ENCODE measurements at places on chromosomes 16 and 17. TPM values are rescaled to one million over a fixed set of nuclear protein-coding genes. Genes with fewer than 3 reads are reported as not detected.

DNA sequence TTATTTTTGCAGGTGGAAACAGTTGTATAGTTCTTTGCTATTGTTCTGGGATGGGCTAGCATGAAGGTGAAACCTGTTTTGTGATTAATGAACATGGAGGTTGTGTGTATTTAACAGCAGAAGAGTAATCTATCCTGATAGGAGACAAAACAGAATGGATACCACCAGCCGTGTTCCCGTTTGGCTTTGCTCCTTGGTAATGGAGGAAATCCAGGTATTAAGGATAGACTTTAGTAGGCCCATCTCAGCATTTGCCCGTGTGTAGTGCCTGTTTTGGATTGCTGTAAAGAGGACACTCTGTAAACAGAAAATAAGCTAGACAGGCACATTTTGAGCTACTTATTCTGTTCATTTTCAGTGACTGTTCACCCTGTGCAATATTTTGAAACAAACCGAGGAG is 215.1 kb downstream of the RBFOX1 start:
- no peaks in the 10 kb centered on the region for H3K27me3 ChIP-seq
- H3K4me3 ChIP-seq: no peak overlapping the region
- no peaks in the 10 kb centered on the region for H3K36me3 ChIP-seq
- no peaks in the 10 kb centered on the region for H3K4me1 ChIP-seq
- DNase-seq: no peak
- no peak overlapping the region for H3K27ac ChIP-seq

DNA sequence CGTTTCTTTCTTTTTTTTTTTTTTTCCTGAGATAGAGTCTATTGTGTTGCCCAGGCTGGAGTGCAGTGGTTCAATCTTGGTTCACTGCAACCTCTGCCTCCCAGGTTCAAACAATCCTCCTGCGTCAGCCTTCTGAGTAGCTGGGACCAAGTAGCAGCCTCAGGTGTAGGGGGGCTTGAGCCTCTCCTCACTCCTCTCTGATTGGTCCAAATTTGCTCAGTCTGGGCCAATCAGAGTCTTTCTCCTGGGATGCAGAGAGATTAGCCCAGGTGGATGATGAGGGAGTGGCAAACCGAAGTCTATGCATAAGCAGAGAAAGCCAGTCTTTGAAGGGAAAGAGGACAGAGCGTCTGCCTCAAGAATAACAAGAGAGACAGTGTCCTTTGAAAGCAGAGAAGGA is 99.0 kb downstream of the BMERB1 start:
- H3K4me1 ChIP-seq: no peaks in the 10 kb centered on the region
- DNase-seq: no peak
- H3K36me3 ChIP-seq: no peaks in the 10 kb centered on the region
- no peak overlapping the region for H3K4me3 ChIP-seq
- H3K27me3 ChIP-seq: no peaks in the 10 kb centered on the region

DNA sequence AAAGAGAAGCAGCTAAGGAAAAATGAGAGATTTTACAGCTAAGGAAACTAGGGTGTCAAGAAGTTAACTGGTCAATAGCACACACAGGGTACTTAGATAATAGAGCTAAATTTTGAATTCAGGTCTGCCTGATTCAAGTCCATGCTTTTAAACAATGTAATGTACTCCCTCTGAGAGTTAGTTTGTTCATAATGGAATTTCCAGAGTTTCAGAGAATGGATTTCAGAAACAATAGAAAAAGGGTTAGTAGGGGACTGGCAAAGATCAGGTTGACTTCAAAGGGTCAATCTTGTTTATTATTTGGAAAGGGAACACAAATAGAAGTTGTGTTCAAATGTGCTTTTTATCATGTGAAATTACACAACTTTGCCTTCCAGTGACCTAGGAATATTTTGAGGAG is 17.9 kb downstream of the NSRP1 start:
- H3K36me3 ChIP-seq: no peaks in the 10 kb centered on the region
- H3K27me3 ChIP-seq: no peaks in the 10 kb centered on the region
- no peaks in the 10 kb centered on the region for H3K4me1 ChIP-seq
- H3K4me3 ChIP-seq: no peak overlapping the region

GRCh38 chr16:49696414-49697101 is 159.4 kb downstream of the ZNF423 start:
- no peaks in the 10 kb centered on the region for H3K27me3 ChIP-seq
- H3K4me3 ChIP-seq: no peak overlapping the region
- DNase-seq: no peak
- H3K4me1 ChIP-seq: no peaks in the 10 kb centered on the region

GRCh38 chr17:61247439-61247838 is 152.2 kb upstream of the TBX2 start:
- no peak overlapping the region for H3K4me3 ChIP-seq
- H3K27ac ChIP-seq: no peak overlapping the region
- no peaks in the 10 kb centered on the region for H3K4me1 ChIP-seq
- DNase-seq: no peak
- no peaks in the 10 kb centered on the region for H3K36me3 ChIP-seq
- no peaks in the 10 kb centered on the region for H3K27me3 ChIP-seq

- no peak overlapping the region for H3K27ac ChIP-seq
- H3K36me3 ChIP-seq: peaks cover 1% of the 10 kb centered on the region
- H3K27me3 ChIP-seq: no peaks in the 10 kb centered on the region
- H3K4me1 ChIP-seq: peaks cover 7% of the 10 kb centered on the region
- H3K4me3 ChIP-seq: no peak overlapping the region
- no peak for DNase-seq
These were observed 2.0 kb upstream of the SYNGR2 start for GRCh38 chr17:78166416-78166815.

DNA sequence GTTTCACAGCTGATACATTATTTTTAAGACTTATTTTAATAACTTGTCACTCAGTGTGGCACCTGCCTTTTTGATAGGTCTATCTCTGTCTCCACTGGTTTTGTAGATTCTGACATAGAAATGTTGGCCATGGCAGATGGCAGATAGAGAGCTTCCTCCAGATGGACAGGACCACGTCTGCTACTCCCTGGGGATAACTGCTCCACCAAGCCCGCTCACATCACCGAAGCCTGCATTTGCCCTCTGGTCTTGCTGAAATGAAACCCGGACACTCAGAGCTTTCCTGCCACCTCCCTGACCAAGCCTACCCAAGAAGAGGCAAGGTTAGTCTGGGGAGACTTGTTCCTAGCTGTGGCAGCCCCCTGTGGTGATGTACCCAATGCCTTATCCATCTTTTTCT is 16.4 kb upstream of the HAP1 start:
- no peak for DNase-seq
- peaks cover 8% of the 10 kb centered on the region for H3K36me3 ChIP-seq
- H3K4me3 ChIP-seq: no peak overlapping the region
- H3K27ac ChIP-seq: no peak overlapping the region

Gene RHBDF2
- total RNA-seq: 17.3 TPM

Gene MAPK8IP3
- total RNA-seq: 8.7 TPM

Gene SPATA22
- total RNA-seq: not detected

Gene KRT222
- total RNA-seq: 1.9 TPM
